ENCODE measurements at places on chromosomes 3 and 15.

- DNase-seq: no peak
These were observed 11.1 kb downstream of the MAGEF1 start for GRCh38 chr3:184700759-184701158.

DNA sequence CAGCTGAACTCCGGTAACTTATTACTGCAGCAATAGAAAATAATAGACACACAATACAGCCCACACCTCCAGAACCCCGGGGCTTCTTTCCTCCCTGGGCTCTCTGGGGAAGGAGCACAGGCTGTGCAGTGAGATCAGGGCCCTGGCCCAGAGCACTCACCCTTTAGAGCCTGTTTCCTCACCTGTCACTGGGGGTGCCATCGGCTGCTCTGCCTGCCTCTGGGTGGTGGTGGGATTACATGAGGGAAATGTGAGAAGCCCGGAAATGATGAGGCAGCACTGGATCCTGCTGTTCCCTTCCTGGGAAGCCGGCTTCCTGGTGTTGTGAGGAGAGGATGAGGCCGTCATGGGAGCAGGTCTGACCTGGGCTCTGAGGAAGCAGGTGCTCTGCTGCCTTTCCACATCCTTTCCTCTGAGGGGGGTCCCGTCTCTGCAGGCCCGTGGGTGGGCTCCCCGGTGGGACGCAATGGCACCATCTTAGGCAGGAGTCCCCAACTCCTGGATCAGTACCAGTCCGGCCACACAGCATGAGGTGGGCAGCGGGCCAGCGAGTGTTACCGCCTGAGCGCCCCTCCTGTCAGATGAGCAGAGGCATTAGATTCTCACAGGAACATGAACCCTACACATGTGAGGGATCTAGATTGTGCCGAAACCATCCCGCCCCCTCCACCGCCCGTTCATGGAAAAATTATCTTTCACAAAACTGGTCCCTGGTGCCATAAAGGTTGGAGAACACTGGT lies 220.9 kb upstream of the CTDSPL start:
- DNase-seq: no peak

DNA sequence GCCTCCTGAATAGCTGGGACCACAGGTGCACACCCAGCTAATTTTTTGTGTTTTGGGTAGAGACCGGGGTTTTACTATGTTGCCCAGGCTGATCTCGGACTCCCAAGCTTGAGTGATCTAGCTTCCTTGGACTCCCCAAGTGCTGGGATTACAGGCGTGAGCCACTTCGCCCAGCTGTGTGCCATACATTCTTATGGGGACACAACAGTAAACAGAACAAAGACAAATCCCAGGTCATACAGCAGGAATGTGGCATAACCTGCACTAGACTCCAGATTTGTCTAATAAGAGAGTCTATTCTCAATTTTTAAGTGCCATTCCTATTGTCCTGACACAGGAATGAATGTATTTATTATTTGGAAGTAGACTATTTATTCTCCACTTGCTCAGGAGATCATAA lies 17.6 kb downstream of the ARL6IP5 start:
- DNase-seq: no peak

DNA sequence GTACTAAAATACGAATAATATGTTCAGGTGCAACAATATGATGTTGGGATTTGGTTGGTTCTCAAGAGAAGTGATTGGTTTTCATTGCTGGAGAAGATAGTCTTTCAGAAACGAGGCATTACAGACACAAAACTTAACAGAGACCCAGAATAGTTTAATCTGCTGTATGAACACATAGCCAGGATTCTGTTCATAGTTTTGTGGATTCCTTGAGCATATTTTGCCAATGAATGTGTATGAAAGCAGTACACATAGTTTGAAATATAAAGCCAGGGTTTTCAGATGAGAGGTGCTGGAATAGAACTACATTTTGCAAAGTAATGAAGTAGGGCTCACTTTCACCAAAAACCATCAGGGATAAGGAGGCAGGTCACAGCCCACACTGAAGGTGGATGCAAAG lies 5.7 kb upstream of the MCTP2 start:
- no peak for DNase-seq

DNA sequence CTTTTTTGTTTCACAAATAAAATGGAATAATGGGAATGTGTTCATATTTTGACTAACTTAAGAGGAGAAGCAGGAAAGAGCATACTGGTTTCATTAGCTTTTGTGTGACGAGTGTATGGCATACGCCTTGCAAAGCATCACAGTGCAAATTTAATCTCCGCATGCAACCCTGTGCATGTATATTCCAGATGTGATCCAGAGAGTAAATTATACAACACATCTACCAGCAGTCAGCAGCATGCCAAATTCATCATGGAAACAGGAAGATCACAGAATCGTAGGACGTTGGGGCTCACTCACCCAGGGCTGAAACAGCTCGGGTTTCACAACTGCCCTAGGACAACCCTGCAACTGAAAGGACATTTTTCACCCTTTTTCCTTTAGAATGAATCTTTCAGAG lies 53.4 kb downstream of the ADAMTS9 start:
- DNase-seq: no peak

GRCh38 chr15:36370731-36371112 lies 208.7 kb upstream of the CDIN1 start:
- no peak for DNase-seq

- DNase-seq: no peak
These were observed 204.3 kb downstream of the BBX start for GRCh38 chr3:107727102-107727501.

- no peak for DNase-seq
These were observed 98.3 kb upstream of the CBLB start for GRCh38 chr3:105967117-105967516.

DNA sequence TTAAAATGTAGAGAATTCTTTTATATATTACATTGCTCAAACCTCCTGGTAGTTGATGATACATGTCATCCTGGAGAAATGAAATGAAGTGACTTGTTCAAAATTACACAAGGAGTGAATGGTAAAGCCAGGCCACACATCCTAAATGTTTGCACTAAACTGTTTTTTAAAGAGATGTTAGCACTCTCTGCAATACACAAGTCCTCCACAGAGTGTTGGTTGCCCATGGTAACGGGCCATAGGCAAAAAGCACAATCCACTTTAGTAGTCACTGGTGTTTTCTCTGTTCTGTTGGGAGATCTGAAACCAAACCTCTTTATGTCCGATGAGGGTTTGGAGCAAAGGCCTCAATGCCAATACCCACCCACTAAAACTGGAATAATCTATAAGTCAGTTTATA lies 907.4 kb downstream of the NTRK3 start:
- no peak for DNase-seq

DNA sequence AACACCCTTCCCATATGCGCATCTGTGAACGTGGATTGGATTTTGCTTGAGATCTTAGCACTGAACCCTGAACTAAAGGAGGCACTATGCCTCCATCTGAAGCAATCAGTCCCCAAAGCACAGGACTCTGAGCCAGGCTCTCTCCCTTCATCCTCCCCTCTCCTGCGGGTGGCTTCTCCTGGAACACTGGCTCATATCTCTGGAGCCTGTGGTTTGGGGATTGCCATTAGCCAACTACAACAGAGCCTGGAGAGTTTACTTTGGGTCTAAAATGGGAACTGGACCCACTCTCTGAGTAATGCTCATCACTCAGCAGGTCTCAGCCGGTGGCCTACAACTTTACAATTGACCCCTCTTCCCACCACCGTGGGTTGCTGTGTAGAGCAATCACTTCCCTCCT lies 190.8 kb upstream of the HES1 start:
- no peak for DNase-seq

DNA sequence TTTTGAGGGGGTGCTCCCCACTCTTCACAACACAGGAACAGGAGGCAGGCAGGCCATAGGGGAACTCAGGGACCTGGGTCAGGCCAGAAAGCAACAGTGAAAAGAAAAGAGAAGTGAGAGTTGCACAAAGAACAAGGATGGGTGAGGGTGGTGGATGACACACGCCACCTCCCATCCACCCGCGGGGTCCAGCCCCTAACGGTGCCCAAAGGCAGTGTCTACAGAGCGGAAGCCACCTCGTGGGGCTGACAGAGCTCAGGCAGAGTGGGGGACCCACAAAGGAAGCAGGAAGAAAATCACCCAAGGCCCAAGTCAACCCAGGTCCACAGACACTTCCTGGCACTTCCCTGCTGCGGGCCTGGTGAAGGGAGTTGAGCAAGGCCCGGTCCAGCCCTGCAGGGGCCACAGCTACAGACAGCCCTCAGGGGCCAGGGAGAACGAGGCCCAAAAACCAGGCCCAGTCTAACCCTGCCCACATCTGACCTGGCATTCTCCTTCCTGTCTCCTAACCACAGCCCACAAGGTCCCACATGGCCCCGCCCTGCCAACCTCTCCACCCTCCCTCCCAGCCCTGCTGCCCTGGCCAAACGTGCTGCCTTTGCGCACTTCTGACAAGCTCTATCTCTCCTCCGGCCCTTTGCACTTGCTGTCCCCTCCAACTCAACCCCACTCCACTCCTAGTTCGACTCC lies 5.9 kb downstream of the NUP210 start:
- DNase-seq: peak; percentile 47

GRCh38 chr3:125340121-125340520 lies 35.0 kb downstream of the ZNF148 start:
- DNase-seq: no peak

DNA sequence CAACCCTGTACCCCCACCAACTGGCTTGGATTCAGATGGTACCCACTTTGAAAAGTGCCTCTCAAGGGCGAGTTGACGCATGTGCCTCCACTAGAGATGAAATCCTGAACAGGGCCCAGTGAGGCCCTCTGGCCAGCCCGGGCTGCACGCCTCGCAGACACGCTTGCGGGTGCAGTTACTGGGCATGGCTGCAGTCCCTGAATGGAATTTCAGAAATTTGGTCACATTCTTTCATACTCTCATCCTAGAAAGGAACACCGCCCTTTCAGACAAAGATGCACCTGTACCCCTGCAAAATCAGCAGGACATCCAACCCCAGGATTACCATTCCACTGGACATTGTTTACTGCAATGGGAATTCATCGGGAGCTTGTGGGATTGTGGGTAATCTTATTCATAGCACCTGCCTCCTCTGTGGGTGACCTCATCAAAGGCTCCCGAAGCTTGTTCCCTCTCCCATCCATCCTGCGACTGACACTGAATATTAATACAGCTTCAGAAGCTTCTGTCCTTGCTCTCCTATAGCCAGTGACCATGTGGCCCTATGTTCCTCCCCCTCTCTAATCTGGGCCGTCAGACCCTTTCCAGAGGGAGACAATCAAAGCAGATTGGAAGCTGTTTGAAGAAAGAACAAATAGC lies 42.5 kb upstream of the TPM1 start:
- DNase-seq: no peak

GRCh38 chr15:82680200-82681102 lies 29.2 kb downstream of the AP3B2 start:
- DNase-seq: peak; percentile 63

DNA sequence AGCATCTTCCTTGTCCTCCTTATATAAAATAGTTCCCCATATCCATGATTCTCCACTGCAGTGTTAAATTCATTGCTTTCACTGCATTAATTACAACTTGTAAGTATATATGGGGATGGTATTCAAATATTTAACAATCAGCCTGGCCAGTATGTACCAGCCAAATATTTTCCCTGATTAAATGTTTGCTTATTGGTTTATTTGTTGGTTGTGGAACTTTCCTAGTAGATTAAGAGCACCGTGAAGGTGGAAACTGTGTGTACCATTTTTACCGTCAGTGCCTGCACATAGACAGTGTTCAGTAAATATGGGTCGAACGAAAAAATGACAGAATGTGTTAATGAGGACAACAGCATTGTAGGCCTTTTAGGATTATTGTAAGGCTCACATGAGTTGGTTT lies 7.0 kb downstream of the LAMP3 start:
- DNase-seq: no peak

GRCh38 chr3:50242381-50242770 lies 6.4 kb downstream of the GNAI2 start:
- DNase-seq: no peak

DNA sequence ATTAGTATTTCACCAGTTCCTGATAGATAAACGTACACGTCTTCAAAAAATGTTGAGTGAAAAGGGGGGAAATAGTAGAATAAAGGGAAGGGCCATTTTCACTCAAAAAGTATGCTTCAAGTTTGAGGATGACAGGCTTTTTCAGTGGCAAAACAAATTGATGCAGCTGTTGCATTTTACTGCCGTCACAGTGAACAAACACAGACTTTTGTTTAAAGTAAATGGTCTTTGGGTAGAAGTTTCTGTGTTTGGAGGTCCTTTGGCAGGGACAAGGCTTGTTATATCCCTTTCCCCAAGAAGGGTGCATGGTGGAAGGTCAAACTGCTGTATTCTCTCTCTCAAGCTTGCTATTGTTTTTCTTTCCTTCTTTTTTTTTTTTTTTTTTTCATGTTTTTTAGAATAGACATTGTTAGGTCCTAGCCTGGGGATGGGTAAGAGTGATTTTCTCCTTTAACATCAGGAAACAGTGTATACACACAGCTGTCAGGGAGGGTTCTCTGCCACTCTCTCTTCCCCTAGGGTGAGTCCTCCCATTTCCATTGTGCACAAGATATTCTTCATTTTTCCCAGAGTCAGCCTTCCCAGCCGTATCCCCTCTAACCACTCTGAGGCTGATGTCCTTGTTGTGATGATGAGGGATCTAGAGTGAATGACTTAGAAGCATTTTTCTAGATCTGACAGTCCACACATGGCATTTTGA lies 6.6 kb upstream of the SUCNR1 start:
- no peak for DNase-seq

GRCh38 chr15:70215951-70216350 lies 118.2 kb upstream of the TLE3 start:
- no peak for DNase-seq

DNA sequence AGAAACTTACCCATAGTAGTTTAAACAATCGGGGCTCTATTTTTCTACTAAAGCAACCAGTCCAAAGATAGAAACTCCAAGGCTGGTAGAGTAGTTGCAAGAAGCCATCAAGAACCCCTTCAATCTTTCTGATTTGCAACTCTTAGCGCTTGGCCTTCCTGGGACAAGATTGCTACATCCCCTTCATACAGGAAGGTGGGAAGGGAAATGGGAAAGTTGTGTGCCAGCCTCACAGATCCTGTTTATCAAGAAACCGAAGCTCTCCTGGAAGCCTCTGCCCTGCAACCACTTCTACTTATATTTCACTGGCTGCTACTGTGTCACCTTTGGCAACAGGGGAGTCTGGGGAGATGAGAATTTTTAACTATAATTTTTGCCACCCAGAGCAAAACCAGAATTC lies 46.2 kb downstream of the OSBPL10 start:
- no peak for DNase-seq

DNA sequence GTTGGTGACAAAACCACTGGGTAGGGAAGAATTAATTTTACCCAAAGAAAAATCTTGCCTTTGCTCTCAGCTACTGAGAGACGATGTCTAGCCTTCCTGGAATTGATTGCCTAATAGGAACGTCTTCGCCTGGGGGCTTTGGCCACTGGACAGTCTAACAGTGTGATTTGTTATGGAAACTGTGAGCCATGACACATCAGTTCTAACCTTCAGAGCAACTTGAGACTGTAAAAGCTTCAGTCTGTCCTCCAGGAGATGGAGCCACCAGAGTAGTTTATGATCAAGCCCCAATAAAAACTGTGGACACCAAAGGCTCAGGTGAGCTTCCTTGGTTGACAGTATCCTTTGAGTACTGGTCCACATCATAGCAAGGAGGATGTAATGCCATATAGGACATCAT lies 235.8 kb upstream of the TMCO5A start:
- DNase-seq: no peak
